ENCODE measurements at places on chromosomes 16 and 17.

DNA sequence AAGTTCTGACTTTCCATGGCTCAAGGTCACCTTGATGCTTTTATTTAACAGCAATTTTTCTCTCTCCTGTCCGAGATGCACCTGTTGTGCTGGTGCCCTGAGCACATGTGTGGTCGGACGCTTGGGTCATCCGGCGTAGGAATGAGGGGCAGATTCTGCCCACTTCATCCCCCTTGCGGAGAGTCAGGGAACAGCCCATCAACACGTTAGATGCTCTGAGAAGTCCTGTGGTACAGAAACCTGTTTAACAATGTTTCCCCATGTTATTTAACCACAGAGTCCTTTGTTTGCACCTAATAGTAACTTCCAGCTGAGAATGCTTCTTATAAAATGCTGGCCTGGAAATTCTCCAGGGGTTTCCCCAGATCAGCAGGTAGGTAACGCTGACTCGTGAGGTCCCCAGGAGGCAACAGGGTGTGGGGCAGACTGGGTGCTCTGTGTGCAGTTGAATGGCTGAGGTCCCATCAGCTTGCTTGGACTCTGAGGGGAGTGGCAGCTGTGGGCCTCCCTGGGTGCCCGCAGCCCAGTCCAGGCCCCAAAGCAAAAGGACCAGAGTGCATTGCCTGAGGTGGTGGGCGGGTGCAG lies 17.8 kb downstream of the DOC2B start:
- DNase-seq: no peak

DNA sequence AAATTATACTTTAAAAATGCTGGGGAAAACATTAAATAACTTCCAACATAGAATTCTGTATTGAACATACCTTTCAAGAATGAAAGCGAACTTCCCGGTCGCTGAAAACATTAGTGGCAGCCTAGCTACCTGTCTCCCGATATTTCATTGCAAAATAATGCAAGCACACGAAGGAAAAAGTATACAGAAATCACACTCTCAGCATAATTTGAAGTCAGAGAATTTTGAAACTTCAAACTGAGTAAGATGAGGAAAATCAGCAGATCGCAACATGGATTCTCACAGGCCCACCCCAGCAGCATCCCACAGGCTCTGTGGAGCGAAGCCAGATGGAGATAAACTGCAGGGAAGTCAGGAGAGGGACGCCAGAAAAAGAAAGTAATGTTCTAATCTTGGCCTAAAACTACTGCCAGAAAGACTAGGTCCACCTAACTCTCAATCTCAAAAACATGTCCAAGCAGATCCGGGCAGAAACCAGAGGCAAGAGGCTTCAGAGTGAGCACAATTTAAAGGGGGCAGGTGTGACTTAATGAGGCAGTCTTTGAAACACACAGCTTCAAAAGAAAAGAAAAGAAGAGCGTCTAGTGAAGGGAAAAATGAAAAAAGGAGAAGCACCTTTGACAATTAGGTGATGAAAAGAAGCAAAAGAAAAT lies 4.8 kb upstream of the GOSR1 start:
- no peak for DNase-seq

DNA sequence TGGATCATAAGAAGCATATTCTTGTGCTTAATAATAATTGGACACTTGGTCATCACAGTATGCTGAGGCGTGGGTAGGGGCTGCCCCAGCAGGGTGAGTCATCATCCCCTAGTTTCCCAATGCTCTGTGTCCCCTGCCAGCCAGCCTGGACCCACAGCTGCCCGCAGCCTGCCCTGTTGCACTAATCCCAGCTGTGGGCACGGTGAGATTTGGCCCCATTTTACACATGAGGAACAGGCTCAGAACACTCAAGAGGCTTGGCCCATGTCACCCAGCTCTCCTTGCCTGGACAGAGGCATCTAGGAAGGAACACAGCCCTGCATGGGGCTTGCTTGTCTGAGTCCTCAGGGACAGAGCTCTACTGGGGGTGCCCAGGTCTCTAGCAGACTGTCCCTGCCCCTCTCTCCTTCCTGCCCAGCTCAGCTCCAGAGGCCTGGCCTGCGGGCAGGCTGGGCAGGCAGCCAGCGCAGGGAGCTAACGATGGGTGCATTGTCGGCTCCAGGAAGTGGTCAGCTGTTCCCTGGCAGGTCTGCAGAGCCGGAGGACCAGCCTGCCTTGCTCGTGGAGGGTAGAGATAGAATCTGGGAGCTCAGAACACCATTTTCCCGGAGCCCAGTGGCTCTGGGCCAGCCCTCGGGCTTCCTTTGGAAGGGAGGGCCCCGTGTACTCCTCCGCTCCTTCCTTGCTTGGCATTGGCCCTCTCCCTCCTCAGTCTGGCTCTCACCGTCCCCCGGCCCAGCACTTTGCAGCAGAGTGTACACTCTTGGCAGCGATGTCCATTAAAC lies 189.4 kb downstream of the RAB11FIP4 start:
- DNase-seq: no peak

- no peak for DNase-seq
Measured at GRCh38 chr16:76297941-76298340, 20.7 kb downstream of the CNTNAP4 start.

GRCh38 chr17:4816826-4817225 lies 9.9 kb downstream of the PLD2 start:
- DNase-seq: no peak

DNA sequence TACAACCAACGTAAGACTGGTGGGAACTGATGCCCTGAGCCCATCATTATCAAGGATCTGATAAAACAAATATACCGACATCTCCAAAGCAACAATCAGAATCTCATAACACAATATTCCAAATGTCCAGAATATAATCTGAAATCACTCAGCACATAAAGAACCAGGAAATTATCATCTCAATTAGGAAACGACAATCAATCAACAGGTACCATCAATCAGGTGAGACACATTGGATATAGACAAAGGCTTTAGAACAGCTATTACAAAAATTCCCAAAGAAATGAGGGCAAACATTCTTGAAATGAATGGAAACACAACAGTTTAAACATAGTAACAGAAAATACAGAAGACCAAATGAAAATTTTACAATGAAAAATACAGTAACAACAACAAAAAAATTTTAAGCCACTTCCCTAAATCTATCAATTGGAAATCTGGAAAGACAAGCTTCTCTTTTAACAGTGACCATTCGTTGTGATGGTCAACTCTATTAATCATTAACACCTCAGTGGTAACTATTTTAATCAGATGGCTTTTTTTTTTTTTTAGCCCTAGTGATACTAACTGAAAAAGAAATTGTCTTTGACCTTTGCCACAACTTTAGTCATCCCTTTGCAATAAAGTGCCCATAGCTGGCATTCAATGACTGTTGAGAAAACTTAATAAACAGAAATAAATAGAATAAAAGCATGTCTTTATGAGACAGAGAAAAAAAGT lies 70.4 kb downstream of the USP32 start:
- no peak for DNase-seq

- peak; percentile 20 for DNase-seq
Measured at GRCh38 chr17:17569691-17570090, 21.8 kb downstream of the PEMT start.

DNA sequence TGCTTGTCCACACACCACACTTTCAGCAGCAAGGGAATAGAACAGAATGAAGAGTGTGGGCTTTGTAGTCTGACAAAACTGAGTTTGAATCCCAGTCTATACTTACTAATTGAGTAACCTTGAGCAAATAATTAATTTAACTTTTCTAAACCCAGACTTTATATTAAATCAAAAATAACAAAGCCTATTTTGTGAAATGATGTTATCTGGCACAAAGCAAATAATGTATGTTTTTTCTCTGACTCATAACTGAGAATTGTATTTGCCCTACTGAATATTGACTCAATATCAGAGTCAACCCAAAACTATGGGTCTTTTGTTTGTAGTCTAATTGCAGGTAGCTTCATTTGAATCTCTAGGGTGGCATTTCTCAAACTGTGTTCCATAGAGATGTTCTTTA lies 77.9 kb upstream of the TANC2 start:
- DNase-seq: no peak

- DNase-seq: no peak
Measured at GRCh38 chr16:17426451-17426850, 44.3 kb downstream of the XYLT1 start.
